ENCODE measurements at places on chromosomes 3 and 15. TPM values are rescaled to one million over a fixed set of nuclear protein-coding genes. Genes with fewer than 3 reads are reported as not detected.

The ERICH6 gene
- 1.0 TPM for polyA plus RNA-seq

The SLC22A13 gene
- polyA plus RNA-seq, result 4.4 TPM

The C2CD4A gene
- polyA plus RNA-seq, result 0.33 TPM

The ZIC1 gene
- 0.08 TPM for polyA plus RNA-seq

The GADL1 gene
- 5.1 TPM for polyA plus RNA-seq

The CCR9 gene
- 0.05 TPM for polyA plus RNA-seq

The FAM107A gene
- polyA plus RNA-seq, result 4.2 TPM

The LRRC34 gene
- 18.1 TPM for polyA plus RNA-seq

The CPNE9 gene
- polyA plus RNA-seq, result not detected

The C2CD4B gene
- polyA plus RNA-seq, result 0.28 TPM

All from left kidney (tissue), 8 donors.